ENCODE measurements at places on chromosomes 3 and 15.
A peak's percentile ranks its signal among the peaks of the same experiment; 100 is the strongest.

DNA sequence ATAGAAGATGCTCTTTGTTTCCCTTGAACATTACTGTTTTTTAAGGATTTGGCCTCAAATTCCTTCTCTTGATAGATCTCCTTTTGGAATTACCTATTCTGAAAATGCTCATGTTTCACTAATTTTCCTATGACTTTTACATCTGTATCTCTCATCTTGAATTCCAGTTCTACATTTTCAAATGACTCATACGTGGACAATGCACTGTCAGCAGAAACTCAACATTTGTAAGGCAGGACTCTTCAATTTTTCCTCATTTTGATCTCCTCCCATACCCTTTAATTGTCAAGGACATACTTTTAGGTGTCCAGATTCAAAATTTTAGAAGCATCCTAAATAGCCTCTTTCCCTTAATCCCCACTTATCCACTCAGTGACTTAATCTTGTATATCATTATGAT, 341.0 kb upstream of the RASGRP1 start:
- no peak for DNase-seq

- no peak for DNase-seq
Observed at GRCh38 chr15:80270472-80270871, 18.5 kb upstream of the CTXND1 start.

DNA sequence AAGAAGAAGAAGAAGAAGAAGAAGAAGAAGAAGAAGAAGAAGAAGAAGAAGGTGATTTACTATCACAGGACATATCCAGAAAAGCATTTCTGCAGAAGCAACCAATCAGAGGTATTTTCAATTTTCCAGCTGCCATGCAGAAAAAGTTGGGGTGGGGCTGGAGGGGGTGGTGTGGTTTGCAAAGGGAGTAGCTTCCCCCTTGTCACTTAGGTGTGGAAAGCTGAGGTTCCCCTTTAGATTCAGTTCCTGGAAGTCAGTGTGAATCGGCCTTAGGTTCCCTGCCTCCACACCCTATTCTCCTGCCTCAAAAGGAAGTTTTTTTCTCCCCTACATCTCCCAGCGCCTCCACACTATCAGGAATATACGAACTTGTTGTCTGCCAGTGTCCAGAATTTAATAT, 276.7 kb upstream of the ARRDC4 start:
- no peak for DNase-seq

GRCh38 chr3:127762077-127762786, 60.1 kb downstream of the MGLL start:
- no peak for DNase-seq

DNA sequence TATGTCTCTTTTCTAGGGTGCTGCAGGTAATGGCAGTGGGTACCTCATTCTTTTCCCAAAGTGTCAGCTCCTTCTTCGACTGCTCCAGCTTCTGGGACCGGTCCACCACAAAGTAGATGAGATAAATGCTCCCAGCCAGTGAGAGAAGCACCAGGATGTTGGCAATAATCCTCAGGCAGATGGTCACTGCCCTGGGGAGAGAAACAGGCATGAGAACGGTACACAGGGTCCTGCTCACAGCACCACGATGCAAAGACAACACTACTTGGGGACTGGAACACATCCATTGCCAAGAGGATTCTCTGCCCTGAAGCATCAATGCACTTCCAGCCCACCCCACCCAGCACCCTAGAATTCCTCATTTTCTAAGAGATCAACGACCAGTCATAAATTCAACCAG, 22.4 kb downstream of the TMC3 start:
- DNase-seq = no peak

DNA sequence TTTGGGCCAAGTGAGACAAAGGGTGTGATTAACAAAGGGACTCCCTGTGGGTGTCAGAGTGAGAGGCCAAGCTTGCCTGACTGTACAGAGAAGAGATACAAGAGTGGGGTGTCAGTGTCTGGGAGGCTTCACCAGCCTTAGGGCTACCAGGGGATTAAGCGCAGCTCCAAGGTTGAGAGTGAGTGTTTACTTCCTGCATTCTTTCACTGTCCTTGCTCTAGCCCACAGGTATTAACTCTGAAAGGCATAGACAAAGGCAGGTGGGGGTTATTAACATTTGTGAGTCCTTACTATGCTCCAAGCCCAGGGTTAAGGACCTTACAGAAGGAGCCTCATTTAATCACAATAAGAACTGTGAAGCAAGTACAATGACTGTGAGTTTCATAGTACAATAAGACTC, 107.6 kb downstream of the IL20RB start:
- no peak for DNase-seq

DNA sequence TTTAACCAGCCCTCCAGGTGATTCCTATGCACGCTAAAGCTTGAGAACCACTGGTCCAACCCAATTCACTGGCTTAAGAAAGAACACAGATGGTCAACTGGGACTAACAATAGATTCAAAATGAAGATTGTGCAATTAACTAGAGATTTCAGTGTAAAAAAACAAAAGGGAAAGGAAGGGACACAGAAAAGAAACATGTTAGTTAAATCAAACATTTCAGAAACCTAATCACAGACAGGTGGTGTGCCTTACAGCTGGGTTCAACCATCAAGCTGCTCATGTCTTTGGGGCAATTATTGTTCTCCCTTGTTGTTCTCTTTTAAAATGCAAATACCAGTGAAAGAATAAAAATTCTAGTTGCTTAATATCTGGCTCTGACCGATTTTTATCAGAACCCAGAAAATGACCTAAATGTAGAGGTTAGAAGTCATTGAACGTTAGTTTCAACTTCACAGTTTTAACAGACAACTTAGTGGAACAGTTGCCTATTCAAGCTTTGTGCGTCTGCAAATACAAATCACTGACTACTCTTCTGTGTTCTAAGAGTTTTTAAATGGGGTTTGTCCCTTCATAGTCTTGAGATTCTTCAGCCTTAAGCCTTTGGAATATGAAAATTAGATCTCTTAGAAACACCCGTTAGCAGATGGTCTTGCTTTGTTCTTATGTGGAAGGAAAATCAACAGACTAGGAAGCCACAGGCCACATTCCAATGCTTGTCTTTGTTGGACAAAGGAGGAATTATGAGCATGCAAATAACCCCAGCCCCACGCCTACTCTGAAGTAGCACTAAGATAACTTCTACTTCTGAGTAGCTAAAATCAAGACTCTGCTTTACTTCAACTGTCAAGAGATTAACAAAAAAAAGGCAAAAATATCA, 223.4 kb downstream of the ATP8B4 start:
- DNase-seq = no peak

- DNase-seq = no peak
Observed at GRCh38 chr15:42343596-42344232, 15.6 kb upstream of the CAPN3 start.

- DNase-seq = no peak
Observed at GRCh38 chr15:66840615-66841390, 138.8 kb downstream of the SMAD6 start.

DNA sequence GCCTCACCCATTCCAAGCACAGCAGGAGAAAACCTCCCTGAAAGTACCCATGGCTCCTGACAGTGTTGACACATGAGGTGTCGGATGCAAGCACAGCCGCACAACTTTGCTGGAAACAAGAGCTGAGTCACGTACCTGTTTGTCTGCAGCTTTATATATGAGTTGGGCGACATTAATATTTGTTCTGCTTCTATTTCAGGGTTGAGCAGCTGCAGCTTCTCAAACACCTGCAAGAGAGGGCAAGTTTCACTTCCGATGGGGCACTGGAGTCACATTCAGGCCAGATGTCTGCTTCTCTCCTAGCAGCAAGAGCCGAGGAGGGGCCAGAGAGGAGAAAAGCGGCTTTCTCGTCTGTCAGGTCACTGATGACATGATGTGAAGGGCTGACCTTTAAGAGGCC, 88.0 kb downstream of the NUP210 start:
- DNase-seq = no peak

DNA sequence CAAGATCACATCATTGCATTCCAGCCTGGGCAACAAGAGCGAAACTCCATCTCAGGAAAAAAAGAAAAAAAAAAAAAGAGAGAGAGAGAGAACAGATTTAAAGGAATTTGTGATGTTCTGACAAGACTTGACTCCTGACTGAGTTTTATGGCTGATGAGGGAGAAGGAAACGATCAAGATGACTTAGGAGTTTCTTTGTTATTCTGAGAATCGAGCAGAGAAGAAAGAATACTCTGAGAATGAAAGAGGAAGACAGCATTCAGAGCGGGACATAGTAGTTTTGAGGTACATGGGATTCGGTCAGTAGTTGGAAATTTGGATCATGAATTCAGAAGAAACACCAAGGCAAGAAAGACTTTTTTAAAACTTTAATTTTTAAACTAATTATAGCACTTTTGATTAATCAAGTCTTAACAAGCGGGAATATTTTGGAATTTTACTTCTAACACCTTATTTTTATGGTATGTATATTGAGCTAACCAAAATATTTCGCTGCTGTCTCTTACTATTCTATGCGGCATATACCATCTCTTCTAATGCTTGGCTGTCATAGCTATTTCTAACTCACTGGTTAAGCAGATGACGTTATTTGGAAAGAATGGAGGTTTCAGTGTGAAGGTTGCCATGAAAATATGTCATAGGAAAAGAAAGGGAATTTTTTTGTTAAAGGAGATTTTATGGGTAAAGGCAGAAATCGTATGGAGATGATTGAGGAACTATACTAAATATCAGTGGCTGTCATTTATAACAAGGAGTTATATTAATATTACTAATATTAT, 644.1 kb downstream of the RBMS3 start:
- no peak for DNase-seq

DNA sequence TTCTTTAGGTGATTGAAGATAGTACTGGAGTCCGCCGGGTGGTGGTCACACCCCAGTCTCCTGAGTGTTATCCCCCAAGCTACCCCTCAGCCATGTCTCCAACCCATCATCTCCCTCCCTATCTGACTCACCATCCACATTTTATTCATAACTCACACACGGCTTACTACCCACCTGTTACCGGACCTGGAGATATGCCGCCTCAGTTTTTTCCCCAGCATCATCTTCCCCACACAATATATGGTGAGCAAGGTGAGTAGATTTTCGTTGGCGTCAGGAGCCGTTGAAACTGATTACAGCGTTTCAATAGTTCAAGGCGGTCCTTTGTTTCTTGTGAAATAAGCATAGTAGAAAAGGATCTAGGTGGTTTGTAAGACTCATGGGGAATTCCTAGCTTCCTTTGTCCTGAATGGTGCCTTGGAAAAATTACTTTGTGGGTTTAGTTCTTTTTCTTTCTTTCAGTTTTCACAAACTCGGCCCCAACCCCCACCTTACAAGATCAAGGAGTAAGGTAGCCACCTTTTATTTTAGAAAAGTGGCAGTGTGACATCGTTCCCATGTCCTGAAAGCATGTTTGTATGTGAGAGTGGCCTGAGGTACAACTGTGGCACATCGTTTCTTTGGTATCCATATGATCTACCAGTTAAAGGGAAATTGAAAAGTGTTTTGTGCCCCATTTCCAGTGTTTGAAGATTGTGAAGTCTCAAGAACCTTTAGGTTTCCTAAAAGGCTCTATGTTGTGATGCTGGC, 200.6 kb downstream of the GHSR start:
- no peak for DNase-seq

- no peak for DNase-seq
Observed at GRCh38 chr3:3800685-3801493, 1.7 kb downstream of the LRRN1 start.

DNA sequence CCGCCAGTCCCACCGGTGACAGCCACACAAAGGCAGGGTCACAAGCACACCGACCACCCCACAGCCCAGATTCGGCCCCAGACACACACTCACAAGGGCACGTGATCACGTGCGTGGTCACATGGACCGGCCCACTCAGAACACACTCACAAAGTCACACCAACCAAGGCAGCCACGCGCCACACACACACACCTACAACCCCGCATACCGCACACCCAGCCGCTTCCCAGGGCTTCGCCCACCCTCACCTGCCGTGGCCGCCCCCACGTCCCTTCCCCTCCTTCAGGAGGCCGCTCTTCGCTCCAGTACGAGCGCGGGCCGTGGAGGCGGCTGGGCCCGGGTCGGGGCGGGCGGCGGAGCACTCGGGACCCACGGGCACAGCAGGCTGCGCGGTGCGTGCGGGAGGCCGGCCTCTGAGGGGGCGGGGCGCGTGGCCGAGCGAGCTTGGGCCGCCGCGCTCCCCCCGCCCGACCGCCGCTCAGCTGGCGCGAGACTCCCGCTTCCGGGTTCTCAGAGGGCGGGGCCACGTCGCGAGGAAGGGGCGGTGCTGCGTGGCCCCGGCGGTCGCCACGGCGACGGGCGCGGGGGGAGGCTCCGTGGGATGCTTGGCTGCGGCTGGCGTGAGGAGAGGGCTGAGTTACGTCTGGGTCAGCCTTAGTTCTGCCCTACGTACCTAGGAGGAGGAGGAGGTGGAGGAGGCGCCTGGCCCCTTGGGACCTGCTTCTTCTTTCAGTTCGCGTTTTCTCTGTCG, at the start of gene SPG21:
Gene SPG21, minus strand, starts transcription at position 499 of the 752 bp plus-strand sequence. CDS start 6,345 bp downstream, outside the sequence.
- DNase-seq = peak; percentile 90

DNA sequence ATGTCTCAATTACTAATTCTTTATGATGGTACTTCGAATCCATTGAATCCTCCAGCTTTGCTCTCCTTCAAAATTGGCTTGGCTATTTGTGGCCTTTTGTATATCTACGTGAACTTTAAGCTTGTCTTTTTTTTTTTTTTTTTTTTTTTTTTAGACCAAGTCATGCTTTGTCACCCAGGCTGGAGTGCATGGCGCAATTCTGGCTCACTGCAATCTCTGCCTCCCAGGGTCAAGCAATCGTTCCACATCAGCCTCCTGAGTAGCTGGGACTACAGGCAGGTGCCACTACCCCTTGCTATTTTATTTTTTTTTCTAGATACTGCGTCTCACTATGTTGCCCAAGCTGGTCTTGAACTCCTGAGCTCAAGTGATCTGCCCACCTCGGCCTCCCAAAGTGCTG, 7.7 kb upstream of the DIPK2A start:
- no peak for DNase-seq

- no peak for DNase-seq
Observed at GRCh38 chr3:198079771-198080520, 119.9 kb downstream of the LMLN start.

GRCh38 chr3:160665784-160666526, 11.0 kb upstream of the ARL14 start:
- no peak for DNase-seq

GRCh38 chr3:194961571-194961970, 275.9 kb downstream of the FAM43A start:
- DNase-seq = no peak

- DNase-seq = no peak
Observed at GRCh38 chr3:160331127-160331937, 67.7 kb downstream of the IFT80 start.

DNA sequence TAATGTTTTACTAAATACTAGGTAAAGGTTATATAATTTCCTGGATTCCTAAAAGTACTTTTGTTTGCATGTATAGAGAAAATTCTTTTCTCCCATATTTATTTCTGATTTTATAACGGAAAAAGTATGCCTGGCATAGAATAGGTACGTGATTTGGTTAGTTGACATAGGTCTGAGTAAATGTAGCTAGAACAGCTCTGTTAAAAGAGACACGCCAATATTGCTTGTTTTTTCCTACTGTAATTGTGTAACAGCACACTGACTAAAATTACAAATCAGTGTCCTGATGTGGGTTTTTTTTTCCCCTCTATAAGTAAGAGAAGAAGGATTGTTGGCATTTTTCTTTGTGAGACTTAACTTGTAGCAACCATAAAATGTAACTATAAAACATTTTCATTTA, 26.7 kb downstream of the KLHL24 start:
- no peak for DNase-seq

Measured in hematopoietic multipotent progenitor cell treated with erythropoietin and hydrocortisone succinate and interleukin-3 and kit ligand, for 15 days (in vitro differentiated cells).